Stimulated activated CD4-positive, alpha-beta T cell treated with anti-CD3 and anti-CD28 coated beads, Interleukin-15, amount 100 ng/mL, for 1 hour (primary cell): ENCODE measurements at places on chromosomes 4 and X.

GRCh38 chr4:100268789-100269188 lies 78.5 kb upstream of the DDIT4L start:
- DNase-seq: no peak

DNA sequence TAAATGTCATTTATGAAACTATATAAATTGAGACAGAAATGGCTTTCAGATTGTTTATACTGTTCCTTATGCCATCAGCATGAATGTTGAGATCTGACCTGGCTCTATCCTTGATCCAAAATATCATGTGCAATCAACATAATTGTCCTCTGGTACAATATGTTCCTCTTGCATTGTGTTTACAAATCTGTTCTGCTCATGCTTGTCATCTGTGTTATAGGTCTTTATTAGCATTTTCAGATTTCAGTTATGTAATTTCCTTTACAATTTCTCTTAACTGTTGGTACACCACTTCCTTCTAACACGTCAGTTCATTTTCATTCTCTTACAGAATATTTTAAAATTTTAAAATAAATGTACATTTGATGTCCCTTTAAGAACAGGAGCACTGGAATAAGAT lies 1.6 kb downstream of the HPGD start:
- no peak for DNase-seq

GRCh38 chr4:5839751-5840674 lies 52.9 kb downstream of the CRMP1 start:
- DNase-seq: no peak

DNA sequence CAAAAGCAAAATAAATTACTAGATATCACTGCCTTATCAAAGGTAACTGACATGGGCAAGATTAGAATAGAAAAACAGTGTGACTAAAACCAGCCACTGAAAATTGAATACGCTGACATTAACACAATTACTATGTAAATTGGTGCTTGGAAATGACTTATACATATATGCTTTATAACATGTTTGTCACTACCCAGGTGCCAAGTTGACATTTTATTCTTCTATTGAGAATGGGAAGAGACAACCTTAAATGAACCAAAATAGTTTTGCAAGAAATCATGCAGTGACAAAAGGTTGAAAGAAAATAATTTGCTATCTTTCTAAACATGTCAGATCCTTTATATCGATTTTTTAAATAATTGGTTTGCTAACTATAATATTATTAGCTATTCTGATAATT lies 510.1 kb downstream of the GALNTL6 start:
- no peak for DNase-seq

GRCh38 chr4:173415092-173415491 lies 16.2 kb upstream of the SCRG1 start:
- DNase-seq: no peak

DNA sequence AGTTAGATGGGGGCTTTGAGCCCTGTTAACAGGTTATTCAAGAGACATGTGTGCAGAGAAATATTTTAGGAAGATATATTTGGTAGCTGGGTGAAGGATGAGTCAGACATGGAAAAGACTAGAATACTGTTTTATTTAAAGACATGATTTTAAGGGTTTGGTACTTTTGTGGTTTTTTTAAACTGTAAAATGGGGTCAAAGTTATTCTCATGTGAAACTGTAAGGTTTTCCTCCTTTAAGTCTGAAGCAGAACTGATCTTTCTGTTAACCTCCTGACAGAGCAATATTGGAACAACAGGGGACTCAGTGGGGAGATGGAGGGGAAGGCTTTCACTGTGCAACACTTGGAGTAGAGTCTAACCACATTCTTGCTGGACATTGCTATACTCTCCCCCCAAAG lies 112.4 kb upstream of the LSM6 start:
- DNase-seq: no peak

- DNase-seq: no peak
Measured at GRCh38 chr4:3363411-3364141, 70.8 kb downstream of the RGS12 start.

- DNase-seq: no peak
Measured at GRCh38 chrX:1835056-1835455, 220.2 kb downstream of the ASMT start.

- DNase-seq: no peak
Measured at GRCh38 chrX:24676403-24677024, 17.2 kb upstream of the POLA1 start.

GRCh38 chr4:55442541-55442940 lies 46.8 kb downstream of the TMEM165 start:
- DNase-seq: no peak

GRCh38 chr4:25951390-25951952 lies 37.5 kb downstream of the SMIM20 start:
- DNase-seq: no peak
